ENCODE measurements at places on chromosomes 13 and 19.

DNA sequence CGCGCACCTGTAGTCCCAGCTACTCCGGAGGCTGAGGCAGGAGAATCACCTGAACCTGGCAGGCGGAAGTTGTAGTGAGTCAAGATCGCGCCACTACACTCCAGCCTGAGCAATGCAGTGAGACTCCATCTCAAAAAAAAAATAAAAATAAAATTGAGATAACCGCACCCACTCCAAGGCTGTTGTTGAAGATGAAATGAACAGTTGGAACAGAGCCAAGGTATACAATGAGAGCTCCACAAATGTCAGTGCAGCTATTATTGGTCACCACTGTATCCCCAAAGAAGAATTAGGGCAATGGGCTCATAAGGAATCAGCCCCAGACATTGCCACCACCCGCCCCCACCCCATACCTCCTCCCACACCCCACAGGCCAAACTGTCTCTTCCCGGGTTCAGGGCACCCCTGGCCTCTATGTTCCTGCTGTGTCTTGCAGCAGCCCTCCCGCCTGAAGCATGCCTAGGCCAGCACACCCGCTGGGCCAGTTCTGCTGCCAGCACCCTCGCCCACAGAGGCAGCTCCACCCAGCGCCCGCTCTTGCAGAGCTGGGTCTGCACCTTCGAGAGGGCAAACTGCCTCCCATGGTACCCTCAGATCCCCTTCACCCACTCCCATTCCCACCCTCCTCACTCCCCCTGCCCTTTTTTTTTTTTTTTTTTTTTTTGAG is 3.5 kb upstream of the S1PR5 start:
- no peak for DNase-seq

DNA sequence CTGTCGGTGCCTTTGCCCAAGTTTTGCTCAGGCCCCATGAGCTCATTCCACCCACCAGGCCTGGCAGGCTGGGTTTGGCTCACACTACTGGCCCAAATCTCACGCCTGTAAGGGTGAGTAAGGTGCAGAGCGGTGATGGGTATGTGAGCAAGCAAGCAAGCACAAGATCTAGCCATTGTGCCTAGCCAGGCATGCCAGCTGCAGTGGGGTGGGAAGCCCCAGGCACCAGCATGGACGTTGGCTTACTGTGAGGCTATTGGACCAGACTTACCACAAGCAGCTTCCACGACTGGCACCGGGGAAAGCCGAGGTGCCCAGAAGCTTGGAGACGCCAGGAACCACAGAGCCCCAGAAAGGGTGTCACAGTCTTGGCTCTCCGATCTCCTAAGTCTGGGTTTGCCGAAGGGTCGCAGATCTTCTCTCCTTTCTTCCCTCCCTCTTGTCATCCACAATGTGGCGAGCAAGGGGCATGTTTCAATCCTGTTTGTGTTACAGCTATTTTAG is 2659.4 kb upstream of the PCDH20 start:
- no peak for DNase-seq

DNA sequence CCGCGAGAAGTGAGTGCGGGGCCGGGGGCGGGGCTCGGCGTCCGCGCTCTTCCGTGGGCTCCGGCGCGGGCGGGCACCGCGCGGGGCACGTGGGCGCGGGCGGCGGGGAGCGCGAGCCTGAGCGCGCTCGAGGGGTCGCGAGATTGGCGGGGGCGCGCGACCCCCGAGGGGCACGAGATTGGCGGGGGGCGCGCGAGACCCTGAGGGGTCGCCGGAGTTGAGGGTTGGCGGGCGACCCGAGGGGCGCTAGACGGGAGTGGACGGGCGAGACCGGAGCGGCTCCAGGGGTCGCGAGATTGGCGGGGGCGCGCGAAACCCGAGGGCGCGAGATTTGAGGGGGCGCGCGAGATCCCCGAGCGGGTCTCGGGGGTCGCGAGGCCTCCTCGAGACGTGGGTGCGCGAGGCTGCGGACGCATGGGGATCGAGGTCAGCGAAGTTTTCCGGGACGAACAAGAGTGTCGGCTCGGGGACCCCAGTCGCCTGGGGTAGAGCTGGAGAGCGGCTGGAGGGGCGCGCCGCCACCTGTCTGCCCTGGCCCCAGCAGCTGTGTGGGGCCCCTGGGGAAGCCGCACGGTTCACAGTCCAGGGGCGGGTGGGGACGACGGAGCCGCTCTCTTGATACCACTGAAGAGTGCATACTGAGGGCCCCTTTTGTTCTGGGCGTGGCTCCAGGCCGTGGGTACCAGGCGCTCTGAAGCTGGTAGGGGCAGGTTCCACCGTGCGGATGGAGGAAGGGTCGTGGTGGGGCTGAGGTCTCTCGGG is 682 bp downstream of the SSBP4 start:
- no peak for DNase-seq

DNA sequence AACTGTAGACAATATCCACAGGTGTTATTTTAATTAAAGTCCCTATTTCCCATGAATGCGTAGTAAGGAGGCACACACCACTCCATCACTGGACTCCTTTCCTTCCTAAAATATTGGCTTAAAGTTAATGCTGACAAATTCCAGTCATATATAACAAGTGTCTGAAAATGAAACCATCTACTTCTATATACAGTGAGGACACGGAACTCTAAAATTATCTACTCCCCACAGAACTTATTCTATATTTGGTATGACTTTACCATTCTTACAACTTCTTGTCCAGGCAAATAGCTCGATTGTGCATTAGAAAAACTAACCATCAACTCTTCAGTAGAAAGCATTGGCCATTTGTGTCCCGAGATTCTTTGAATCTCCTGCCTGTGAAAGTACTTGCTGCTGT is 1560.2 kb downstream of the EFNB2 start:
- no peak for DNase-seq

- no peak for DNase-seq
Measured at GRCh38 chr13:45464141-45464686, 525 bp upstream of the COG3 start.

- no peak for DNase-seq
Measured at GRCh38 chr13:31943591-31943990, 88.0 kb upstream of the FRY start.

- DNase-seq, result no peak
Measured at GRCh38 chr13:52850396-52851136, 2.1 kb upstream of the PCDH8 start.

DNA sequence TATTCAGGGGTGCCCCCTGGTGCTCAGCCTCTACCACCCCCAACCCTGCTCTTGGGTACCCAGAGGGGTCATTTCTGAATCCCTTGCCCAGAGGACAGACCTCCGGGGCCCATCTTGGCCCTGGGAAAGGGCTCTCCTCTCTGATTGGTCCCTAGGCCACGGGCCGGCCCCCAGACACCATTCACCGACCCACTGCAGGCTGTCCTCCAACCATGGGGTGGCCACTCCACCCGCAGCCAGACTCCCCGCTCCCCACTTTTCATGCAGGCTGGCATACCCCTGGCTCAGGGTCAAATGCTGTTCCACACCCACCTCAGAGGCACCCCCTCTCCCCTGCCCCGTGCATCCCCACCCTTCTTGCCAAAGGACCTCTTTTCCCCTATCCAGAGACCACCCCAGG is 14.8 kb downstream of the SMIM24 start:
- DNase-seq, result no peak

DNA sequence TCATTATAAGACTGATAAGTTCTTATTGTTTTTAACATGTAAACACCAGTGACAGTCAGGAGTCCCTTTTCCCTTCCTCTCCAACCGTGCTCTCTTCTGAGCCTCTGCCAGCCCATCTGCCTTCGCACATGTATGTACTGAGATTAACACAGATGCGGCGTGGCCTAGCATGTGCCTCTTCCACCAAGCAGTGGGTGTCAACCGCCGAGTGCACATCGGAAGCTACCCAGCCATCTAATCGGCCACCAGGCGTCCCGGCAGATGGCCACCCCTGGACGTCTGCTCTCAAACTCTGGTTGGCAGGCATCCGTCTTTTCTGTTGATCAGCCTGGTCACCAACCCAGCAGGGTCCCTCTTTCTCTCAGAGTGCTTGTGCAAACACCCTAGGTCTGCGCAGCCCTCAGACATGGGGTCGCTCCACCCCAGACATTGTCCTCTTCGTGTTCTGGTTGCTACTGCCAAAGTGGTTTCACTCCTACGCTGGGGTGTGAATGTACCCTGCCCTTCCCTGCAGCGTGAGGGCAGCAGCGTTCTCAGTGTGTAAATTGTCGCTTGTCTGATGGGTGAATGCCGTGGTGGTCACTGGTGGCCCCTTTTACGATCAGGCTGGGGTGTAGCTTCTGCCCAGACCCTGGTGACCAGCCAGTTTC is 57.7 kb upstream of the LDLR start:
- no peak for DNase-seq

GRCh38 chr13:105920370-105920769 is 615.1 kb downstream of the EFNB2 start:
- peak; percentile 81 for DNase-seq

DNA sequence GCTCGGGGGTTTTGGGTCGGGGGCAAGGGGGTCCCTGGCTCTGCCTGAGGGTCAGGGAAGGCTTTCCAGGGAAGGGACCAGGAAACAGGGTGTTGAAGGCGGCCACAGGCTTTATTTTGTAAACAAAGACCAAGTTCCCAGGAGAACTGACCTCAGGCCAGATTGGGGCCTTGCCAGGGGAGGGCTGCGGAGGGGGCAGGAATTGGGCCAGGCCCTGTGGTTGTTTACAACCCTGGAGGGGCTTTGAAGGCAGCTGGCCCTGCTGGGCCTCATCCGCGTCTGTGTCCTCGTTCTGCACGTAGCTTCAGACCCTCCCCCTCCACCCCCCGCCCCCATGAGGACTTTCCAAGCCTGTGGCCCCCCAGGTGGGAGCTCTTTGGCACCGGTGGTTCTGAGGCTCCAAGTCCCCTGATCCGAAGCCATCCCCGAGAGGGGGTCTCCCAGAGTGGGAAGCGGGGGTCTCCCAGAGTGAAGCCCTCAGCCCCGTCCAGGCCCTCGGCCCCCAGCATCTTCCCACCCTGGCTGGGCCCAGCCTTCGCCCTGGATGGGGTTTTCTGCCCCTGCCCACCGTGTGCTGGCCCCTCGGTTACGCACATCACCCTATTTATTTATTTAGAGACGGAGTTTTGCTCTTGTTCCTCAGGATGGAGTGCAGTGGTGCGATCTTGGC is 13.5 kb upstream of the BSG start:
- DNase-seq, result no peak

DNA sequence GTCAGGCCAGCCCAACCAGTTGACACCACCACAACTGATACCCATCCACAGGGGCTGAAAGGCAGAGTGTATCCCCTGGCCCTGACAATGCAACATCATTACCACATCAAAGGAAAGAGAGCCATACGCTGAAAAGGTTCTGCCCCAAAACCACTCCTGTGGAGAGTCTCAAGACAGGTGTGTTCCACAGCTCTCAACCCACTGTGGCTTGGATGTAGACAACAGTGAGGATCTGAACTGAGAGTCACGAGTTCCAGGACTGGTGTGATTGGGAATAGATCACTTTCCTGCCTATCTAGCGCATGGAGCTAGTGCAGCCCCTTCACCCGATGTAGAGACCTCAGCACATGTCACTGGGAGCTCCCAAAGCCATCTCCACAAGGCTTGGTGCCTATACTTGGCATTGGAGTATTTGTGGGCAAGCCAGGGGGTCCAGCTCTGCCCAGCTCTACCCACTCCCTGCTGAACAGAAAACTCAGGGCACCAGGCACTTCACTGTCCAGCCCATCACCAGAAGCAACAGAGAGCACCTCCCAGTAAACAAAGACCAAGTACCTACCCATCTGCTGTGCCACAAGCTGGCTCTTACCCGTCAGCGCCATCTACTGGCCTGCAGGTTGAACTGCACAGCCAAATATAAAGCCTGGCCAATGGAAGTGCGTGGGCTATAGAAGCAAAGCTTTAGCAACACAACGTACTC is 579.5 kb downstream of the UQCRFS1 start:
- DNase-seq, result peak; percentile 56

DNA sequence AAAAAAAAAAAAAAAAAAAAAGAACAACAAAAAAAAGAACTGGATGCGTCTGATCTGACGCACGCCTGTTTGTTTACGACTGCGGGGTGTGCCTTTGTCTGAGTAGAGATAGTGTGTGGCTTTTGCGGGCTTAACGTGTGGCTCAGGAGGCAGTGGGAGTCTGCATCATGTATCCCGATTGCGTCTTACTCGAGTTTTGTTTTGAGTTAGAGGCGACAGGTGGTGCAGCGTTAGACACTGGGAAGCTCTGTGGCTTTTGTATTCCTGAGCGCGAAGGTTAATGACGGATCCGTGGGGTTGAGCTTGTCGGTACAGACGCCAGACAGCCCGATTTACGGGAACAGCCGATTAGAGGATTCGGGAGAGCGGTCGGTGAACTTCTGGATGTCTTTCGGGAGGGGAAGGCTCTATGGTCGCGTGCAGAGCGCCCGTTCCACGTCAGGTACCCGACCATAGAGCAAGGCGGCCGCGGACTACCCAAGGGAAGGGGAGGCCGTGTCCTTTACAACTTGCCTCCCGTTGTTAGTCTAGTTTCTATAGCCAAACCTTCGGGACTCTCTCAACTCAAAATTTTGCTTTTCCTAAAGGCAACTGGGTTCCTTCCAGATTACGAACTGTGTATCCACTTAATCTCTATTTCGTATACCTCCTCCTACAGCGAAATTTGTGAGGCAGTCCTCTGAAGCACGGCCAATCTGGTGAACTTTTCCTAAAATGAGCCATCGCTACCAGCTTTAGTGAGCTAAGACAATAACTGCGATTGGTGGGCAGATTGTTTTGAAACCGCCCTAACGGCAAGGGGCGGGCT is 926 bp upstream of the HNRNPUL1 start:
- DNase-seq, result peak; percentile 73

DNA sequence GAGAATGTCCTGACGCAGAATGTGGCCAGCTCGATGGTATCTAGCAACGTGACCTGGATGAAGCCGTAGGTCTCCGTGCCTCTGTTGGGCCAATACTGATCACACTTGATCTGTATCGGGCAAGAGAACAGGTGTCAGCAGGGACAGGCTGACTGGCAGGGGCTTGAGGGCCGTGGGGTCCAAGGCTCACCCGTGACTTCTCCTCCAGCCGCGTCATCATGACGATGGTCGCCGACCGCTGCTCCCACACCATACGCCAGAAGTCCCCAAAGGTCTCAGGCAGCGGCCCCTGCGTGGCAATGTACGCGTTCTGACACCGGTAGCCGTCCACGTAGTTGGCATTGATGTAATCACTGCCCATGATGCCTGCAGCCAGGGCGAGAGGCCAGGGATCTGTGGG is 126.2 kb downstream of the PTPRS start:
- DNase-seq, result no peak

DNA sequence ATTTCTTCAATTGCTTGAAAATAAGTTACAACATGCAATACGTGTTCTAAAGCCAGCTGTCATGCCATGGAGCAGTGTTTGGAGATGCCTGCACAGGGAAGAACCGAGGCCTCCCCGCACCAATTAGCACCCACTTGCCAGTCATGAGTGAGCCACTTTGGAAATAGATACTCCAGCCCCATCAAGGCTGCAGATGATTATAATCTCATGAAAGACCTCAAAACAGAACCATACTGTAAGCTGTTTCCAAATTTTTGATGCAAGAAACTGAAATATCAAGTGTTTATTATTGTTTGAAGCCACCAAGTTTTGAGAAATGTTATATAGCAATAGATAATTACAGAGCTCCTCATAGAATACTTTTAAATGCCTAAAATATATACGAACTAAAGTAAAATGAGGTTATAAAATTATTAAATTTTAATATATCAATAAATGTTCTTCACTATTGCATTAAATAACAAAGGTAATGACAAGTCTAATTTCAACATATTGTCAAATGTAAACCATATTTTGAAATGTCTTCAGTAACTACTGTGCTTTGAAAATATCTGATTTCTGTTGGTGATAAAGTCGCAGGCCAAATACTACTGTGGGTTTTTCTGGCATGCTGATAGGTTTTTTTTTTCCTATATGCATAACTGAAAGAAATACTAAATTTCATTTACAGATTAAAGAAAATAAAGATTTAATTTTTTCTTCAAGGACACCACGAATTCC is 43.0 kb downstream of the DIAPH3 start:
- DNase-seq, result no peak

GRCh38 chr13:95185311-95185710 is 115.9 kb downstream of the ABCC4 start:
- no peak for DNase-seq
